ENCODE measurements at places on chromosomes 2 and 18.

GRCh38 chr2:199757233-199757870 is 93.6 kb downstream of the FTCDNL1 start:
- DNase-seq, result no peak

DNA sequence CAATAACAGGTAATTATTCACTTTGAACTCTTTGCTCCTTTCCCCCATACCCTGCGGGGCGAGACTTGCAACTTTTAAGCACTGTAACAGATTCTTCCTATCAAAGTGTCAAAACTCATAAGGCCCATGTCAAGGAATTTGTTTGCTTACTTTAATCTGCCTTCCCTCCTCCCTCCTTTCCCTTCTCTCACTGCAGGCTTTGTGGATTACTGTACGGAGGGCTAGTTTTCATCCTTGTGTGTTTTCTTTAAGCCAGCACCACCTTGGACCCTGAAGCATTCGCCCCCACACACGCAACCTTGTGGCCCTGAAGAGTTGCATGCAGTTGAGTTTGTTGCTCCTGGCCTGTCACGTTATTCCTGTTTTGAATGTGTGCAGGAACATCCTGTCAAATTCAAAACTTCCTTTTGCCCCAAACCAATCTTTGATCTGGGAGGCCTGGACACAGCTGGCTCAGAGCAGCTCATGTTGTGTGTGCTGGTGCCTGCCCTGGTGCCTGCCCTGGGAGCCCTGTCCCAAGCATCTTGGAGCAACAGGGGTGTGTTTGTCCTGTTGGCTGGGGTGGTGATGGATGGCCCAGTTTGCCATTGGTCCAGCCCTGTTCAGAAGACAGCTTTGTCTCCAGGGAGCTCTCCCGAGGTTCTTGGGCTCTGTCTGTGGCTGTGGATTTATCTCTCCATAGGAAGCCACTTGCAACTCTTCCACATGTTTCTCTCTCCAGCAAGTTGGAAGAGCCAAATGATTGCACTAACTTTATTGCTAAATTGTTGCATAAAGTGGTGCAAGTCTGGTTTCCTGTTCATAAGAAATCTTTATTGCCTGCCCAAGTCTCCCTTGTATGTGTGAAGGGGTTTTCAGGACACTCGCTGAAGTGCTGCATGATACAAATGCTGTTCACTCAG is 199.6 kb downstream of the VAPA start:
- DNase-seq, result no peak

GRCh38 chr2:66684289-66684688 is 249.4 kb downstream of the MEIS1 start:
- no peak for DNase-seq

DNA sequence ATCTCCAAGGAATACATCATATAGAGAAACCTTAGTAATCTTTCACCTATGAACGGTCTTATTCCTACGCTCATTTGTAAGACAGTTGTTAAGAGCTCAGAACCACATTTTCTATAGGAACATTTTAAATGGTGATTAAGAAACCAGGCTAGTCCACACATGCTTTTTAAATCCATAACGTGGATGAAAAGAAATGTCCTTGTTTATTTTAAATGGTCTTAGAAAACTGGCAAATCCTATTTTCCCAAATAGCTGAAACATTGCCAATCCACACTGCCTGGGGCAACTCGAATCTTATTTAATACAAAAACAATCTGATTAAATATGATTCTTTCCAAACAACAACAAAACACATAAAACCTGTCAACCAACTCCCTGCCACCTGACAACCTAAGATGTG is 23.7 kb downstream of the METTL8 start:
- no peak for DNase-seq

- DNase-seq, result no peak
These were observed 165.3 kb downstream of the FTCDNL1 start for GRCh38 chr2:199685669-199686068.

GRCh38 chr2:118723394-118723793 is 124.1 kb downstream of the EN1 start:
- DNase-seq, result no peak

All from SK-MEL-5 (cell line).